ENCODE measurements at places on chromosomes 5 and 9. TPM values are rescaled to one million over a fixed set of nuclear protein-coding genes. Genes with fewer than 3 reads are reported as not detected.

The PCDHA6 gene
- total RNA-seq, result 2.8 TPM

The SLC6A19 gene
- not detected for total RNA-seq

The PRLR gene
- total RNA-seq, result 0.51 TPM

DNA sequence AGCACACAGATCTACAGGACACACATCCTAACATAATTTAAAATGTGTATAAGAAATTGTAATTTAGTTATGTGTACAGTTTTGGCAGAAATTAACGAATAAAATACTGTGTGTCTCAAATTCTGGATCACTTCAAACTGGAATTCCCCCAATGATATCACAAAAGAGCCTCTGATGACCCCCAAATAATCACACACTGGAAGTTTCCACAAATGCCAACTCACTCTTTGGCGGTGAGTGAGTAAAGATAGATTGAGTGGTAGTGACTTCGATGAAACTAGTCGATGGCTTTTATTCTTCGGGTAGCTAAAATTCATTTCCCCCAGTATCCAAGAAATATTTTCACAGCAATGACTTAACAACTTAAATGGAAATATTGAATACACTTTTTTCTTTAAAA lies 2.2 kb downstream of the ZNF366 start:
- no peak for DNase-seq

DNA sequence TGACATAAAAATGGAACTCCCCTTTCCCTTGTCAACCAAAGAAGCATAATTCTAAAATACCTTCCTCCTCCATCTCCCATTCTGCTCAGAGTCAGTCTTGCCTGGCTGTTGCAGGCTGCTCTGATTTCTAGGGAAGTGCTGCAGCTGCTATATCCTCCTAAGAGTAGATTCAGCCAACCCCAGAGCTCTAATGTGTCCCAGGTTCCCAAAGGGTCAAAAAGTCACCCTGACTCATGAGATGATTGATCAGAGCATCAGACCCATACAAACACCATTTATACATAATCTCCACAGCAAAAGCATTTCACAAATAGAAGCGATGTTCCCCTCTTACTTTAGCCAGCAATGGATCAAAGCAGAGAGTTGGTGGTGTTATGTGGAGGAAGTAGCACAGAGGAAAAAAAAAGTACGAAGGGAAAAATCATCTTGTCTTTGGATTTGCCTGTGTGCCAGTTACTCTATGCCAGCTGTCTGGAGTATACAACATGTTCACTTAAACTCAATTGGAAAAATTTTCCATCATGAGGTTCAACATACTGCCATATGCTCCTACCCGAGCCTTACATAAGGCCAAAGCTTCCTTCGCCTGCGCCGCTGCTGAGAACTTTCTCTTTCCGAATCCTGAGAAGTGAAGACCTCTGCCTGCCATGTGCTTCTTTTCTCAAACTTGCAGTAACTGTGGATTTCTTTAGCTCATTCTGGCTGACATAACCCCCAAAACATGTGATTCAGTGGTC lies 258.0 kb downstream of the TLE4 start:
- no peak for DNase-seq

DNA sequence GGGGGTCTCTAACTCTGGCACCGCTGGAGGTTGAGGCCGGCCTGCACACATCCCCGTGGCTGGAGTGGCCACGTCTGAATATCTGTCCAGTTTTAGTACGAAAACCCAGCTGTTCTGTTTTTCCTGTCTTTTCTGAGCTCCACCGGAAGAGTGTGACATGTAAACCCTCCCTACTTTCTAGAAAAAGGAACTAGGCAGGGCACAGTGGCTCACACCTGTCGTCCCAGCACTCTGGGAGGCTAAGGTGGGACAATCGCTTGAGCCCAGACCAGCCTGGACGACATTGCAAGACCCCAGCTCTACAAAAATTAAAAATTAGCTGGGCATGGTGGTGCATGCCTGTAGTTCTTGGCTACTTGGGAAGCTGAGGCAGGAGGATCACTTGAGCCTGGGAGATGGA lies 8.2 kb upstream of the PHYKPL start:
- DNase-seq, result no peak

- no peak for DNase-seq
These were observed 15.8 kb downstream of the CLPTM1L start for GRCh38 chr5:1329111-1329579.

- no peak for DNase-seq
These were observed 8.1 kb upstream of the C5orf24 start for GRCh38 chr5:134837530-134838181.

DNA sequence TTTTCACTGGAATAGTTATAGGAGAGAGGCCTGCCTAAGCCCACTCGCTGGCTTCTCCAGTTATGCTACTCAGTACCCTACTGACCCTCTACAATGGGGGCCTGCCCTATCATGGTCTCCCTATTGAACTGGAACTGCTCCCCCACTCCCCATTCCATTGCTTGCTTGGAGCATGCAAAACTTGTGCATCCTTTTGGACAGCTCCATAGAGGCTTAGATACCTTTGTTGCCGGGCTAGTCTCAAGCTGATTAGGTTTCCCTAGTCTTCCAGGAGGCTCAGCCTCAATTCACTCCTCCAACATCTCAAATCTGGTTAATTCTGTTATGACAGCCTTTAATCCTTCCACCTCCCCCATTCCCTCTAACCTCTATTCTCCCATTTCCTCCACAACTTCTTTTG lies 39.9 kb downstream of the KIF24 start:
- DNase-seq, result peak; percentile 53

DNA sequence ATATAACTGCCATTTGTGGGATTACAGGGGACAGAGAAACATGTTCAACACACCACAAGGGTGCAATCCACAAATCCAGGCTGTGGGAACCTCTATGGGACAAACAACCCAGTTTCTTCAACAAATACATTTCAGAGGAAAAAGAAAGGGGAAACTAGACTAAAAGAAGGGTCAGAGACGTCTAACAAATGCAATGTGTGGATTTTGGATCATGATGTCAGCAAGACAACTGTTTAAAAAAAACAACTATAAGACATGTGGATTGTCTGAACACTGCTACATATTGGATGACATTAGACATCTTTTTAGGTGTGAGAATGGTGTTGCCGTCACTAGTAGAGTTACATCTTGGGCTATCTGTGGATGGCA lies 3.9 kb upstream of the RALGDS start:
- DNase-seq, result no peak

DNA sequence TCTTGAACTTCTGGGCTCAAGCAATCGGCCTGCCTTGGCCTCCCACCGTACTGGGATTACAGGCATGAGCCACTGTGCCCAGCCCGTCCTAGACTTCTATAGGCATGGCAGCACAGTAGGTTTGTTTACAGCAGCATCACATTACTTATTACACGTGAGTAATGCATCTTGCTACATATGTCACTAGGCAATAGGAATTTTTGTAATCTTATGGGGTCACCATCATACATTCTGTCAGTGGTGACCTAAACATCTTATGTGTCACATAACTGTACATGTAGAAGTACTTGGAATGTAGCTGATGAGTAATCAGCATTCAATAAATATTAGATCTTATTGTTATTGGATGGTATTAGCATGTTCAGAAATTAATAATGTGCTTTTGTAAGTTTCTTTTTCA lies 22.9 kb upstream of the ABCA1 start:
- DNase-seq, result no peak

DNA sequence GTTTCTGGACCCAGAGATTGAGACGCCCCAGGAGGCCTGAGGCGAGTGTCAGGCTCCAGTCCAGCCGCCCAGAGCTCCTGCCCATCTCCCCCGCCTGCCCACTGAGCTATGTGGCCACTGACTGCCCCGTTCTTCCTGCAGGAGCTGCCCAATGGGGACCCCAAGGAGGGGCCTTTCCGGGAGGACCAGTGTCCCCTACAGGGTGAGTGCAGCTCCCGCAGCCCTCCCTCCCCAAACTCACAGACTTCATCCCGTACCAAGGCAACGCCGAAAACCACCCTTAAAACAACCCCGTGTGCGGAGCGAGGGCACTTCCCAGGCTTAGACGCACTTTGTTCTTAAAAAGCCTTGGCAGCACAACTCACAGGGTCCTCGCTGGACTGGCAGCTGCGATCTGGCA lies 23.4 kb downstream of the NKD2 start:
- no peak for DNase-seq

- peak; percentile 65 for DNase-seq
These were observed 978 bp upstream of the ADCY2 start for GRCh38 chr5:7394889-7395431.

GRCh38 chr9:113057193-113057592 lies 669 bp upstream of the ZFP37 start:
- no peak for DNase-seq

DNA sequence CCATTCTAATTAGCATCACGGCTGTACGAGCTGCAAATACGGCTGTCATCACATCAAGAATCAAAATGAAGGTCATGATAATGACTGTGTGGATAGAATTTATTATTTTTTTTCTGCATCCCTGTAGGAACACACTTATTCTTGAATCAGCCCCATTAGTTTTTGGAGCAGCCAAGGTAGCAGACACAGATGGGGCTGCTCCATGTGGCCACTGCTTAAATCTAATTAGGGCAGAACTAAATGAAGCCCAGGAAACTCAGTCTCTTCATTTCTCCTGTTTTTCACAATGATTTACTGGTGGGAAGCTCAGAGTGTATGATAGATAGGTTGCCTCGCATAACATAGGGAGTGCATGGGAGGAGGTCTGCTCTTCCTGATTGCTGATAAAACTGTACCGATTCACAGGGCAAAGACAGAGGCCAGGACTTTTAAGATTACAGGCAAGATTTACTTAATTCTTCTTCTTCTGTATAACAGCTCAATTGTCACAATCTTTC lies 275.5 kb downstream of the GLIS3 start:
- no peak for DNase-seq

GRCh38 chr5:152527358-152528052 lies 122.4 kb upstream of the NMUR2 start:
- no peak for DNase-seq

DNA sequence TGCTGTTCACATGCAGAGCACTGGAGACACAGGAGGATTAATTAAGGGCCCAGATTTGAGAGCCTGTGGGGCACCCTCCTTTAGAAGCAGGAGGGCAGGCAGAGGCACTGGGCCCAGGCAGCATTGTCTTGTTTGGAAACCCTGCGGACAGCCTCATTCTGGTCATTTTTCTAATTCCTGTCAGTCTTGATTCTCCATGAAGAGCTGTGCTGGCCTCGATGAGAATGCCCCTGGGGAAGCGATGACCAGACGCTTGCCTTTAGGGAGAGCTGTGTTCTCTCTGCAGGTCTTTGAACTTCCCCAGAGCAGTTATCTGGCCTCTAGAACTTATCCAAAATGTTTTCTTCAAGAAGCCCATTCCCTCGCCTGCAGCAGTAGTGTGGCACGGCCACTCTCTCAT lies 117.8 kb upstream of the PTCH1 start:
- peak; percentile 29 for DNase-seq

DNA sequence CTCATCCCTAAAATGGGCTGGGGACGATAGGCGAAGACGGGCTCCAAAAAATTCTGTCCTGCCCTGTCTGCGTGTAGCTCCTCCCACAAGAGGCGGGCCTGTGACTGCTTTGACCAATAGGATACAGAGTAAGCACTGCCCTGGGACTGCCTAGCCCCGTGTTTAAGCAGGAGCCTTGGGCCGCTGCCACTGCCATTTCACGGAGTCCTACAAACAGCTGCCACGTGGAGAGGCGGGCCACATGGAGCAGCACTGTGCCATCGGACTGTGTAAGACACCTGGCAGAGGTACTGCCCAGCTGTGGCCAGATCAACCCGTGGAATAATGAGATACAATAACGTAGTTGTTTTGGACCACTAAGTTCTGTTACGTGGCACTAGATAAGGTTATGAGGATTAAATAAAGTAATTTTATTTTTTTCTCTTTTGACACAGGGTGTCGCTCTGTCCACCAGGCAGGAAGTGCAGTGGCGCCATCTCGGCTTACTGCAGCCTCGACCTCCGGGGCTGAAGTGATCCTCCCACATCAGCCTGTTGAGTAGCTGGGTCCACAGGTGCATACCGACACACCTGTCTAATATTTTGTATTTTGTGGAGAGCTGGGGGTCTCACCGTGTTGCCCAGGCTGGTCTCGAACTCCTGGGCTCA lies 87.2 kb downstream of the LMNB1 start:
- DNase-seq, result no peak

DNA sequence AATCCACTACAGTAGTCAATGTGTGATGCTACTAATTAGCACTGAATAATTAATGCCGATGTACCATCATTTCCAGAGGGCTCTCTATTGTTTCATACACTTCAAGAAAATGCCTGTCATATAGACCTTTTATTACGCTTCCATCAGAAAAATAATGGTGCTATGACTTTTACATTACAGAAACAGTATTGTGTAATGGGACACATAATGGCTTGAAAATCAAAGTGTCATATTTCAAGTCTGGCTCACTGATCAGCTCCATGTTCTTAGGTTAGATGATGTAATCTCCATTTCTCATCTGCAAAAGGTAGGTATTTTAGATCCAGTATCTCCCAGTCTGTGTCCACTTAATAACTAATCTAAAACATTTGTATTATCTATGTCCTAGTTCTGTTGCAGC lies 990.6 kb upstream of the TYRP1 start:
- no peak for DNase-seq

Measured in neural progenitor cell (in vitro differentiated cells).